ENCODE measurements at places on chromosomes 2 and 18.

- no peak for ATAC-seq
Observed at GRCh38 chr2:45596761-45597160, 14.3 kb downstream of the SRBD1 start.

DNA sequence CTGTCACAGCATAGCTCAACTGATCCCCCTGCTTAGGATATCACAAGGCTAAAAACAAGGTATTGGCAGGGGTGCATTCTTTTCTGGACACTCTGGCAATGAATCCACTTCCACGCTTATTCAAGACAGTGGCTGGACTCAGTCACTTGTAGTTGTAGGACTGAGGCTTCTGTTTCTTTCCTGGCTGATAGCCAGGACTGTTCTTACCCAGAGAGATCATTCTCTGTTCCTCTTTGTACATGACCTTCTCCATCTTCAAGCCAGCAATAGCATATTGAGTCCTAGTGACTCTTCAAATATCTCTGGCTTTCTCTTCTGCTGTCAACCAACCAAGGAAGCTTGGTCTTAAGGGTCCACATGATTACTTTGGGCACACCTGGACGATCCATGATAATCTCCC, 241.3 kb downstream of the RBM43 start:
- ATAC-seq: no peak

DNA sequence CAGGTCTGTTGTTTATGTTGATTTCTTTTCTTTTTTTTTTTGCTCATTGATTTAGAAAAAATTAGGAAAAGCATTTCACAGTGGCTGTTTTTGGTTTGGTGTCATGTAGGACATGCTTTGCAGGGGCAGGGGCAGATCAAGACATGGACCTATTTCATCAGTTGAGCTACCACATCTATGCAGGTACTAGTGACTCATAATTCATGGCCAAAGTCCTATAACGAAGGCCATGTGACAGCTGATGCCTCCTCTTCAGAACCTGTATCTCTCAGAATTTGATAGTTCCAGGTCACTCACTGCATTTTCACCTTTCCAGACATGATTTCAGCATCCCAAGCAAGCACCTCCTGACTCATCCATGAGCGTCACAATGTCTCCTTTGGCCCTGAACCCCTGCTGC, 195.8 kb downstream of the ALK start:
- ATAC-seq: no peak

DNA sequence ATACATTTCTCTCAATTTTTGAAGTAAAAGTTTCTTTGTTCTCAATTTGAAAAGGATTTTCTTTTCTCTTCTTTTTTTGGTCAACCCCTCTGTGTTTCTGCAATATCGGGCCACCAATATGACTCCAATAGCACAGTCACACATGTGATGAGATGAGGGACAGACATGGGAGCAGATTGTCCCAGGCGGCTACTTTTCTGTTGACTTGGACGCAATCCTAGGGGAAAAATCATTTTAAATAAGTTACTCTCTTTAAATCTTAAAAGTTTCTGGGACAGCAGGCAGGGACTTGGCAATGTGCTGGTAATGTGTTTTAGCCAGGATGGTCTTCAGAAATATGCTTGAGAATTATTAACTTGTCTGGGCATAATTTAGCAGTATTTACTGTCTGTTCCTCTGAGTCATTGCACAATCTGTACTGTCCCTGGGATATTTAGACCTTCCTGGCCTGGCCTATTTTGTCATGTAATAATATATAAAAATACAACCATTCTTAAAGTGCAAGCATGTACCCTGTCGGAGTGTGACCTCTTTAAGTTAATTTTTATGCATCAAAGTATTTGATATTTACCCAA, 388.5 kb upstream of the FANCL start:
- ATAC-seq: no peak

- peak; percentile 95 for ATAC-seq
Observed at GRCh38 chr2:191178806-191179514, 28.2 kb upstream of the STAT4 start.

- ATAC-seq: no peak
Observed at GRCh38 chr2:158741625-158742024, 53.5 kb upstream of the DAPL1 start.

GRCh38 chr18:76741346-76741745, 81.0 kb upstream of the ZNF236 start:
- no peak for ATAC-seq

- peak; percentile 37 for ATAC-seq
Observed at GRCh38 chr2:74261204-74261864, 62.9 kb downstream of the MTHFD2 start.

DNA sequence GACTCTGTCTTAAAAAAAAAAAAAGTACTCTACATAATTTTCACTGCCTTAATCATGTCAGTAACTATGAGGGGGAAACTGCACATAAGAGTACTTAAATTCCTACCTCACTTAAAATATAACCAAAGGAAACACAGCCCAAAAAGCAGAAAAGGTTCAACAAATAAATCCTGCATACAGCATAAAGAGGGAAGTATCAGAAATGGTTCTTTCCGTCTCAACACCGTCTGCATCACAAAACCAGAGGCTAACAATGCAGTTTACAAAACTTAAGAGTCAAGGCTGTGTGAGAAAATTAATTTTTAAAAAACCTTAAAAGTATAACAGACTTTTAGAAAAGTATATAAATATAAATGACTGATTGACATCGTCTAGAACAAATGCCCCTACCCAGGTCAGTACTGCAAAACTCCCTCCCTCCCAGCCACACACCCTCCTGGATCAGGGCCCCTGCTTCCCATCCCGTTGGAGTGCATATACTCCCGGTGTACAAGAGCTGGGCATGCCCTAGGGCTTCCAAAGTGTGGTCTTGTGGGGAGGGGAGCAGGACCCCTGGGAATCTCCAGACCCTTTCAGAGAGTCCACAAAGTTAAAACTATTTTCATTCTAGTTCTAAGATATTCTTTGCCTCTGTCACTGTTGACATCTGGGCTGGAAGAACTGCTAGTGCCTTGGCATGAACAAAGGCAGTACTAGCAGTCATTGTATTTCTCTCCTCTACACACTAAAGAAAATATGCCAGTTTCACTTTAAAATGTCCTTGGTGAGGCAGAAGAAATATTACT, 67.0 kb upstream of the SERTAD2 start:
- ATAC-seq: peak; percentile 32

- ATAC-seq: no peak
Observed at GRCh38 chr2:32804205-32804604, 142.5 kb upstream of the LTBP1 start.

- no peak for ATAC-seq
Observed at GRCh38 chr18:39329496-39330275, 1764.1 kb upstream of the CELF4 start.

DNA sequence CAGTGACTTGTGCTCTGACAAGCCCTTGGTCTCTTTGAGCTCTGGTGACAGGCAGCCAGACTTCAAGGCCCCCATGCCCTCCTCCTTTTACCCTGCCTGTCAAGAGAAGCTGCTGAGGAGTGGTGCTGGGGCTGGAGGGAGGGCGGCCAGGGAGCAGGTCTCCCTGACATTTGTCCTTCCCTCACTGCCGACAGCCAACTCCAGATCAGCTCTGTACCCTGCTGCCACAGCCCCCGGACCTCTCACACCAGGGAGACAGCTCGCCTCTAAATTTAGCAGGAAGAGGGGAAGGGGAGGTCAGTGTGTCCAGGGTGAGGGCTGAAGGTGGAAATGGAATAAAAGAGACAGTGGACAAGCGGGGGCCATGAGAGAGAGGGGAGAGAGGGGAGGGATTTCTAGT, 155.8 kb downstream of the TDRD15 start:
- ATAC-seq: no peak

- ATAC-seq: no peak
Observed at GRCh38 chr18:35073186-35074105, 32.2 kb downstream of the MAPRE2 start.

DNA sequence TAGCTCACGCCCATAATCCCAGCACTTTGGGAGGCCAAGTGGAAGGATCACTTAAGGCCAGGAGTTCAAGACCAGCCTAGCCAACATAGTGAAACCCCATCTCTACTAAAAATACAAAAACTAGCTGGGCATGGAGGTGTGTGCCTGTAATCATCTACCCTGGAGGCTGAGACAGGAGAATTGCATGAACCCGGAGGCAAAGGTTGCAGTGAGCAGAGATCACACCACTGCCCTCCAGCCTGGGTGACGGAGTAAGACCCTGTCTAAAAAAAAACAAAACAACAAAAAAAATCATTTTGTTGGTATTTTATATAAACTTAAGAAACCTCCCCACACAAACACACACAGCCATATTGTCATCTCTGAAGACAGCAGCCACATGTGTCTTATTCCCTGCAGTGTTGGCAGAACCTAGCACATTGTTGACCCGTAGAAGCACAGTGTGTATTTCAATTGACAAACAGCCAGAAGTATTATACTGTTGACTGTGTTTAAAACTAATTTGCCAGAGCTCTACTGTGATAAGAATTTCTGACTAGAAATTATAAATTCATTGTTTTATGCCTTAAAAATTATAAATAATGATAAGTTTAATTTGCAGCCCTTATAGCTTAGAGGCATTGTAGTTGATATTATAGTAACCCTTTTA, 68.1 kb downstream of the DNAJC10 start:
- ATAC-seq: no peak

GRCh38 chr2:99697811-99698568, 208.2 kb upstream of the REV1 start:
- no peak for ATAC-seq

- ATAC-seq: no peak
Observed at GRCh38 chr2:162731917-162732804, 106.4 kb downstream of the KCNH7 start.

DNA sequence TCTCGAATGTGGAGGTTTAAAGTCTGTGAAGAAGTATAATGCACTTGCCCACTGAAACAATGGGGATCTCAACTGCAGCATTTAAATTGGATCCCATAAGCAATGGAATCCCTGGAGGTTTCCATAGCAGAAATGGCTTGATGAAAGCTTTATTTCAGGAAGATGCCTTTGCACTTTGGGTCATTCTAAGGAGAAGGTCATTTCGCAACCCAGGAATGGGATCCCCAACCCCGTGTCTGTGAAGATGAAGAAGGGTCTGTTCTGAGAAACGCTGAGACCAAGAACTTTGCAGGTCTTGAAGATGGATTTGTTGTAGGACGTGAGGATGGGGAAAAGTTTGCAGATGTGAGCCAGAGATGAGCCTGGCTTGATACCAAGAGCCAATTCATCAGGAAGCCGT, 1.8 kb upstream of the KCNG3 start:
- ATAC-seq: no peak

DNA sequence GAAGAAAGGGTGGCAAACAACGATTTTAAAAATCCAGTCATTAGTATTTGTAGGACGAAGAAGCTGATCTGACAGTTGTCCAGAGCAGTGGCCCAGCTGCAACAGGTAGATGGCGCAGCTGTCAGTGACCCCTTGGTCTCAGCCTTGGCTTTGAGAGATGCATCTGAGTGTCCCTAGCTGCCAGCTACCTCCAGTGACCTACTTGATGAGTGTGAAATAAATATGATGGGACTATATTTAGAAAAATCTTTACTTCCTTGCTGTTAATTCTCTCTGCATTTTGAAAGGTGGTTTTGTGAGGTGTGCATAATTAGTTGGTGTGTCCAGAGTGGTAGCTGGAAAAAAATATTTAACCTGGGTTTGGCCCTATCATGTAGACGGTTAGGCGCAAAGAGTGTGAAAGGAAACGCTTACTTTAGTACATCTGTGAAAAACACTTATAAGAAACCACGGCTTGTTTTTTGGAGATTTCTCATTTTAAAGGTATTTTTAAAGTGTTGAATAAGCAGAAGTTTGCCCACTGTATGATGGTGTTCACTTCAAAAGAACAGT, 963 bp downstream of the INPP1 start:
- ATAC-seq: peak; percentile 56

GRCh38 chr18:5979971-5980457, 84.7 kb upstream of the TMEM200C start:
- peak; percentile 25 for ATAC-seq

GRCh38 chr2:129849559-129850160, 129.8 kb upstream of the RAB6C start:
- peak; percentile 79 for ATAC-seq

DNA sequence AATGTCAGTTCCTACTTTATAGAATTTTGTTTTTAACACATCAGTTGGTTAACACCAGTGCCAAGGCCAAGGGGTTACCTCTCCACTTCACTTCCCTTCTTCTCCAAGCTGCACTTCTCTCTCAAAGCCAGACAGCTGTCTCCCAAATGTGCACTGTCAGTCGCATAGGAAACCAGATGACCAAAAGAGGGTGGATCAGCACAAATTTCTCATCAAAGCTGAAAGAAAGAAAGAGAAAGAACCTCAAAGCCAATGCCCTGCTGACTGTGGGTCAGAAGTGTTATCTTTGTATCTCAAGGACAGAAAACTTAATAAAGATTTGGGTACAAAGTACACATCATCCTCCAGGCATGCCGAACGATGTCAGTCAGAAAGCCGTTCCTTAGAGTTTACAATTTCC, 32.2 kb downstream of the SPATS2L start:
- no peak for ATAC-seq

DNA sequence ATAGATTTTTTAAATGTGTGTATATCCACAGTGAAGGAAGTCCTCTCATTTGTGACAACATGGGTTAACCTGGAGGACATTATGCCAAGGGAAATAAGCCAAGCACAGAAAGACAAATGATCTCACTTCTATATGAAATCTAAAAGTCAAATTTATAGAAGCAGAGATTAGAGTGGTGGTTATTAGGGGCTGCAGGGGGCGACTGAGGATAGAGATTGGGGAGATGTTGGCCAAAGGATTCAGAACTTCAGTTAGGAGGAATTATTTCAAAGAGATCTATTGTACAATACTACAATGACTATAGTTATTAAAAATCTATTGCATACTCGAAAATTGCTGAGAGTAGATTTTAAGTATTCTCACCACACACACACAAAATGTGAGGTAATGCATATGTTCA, 252.4 kb upstream of the SLC39A10 start:
- no peak for ATAC-seq

GRCh38 chr2:104432991-104433390, 420.9 kb upstream of the POU3F3 start:
- ATAC-seq: no peak

GRCh38 chr18:13579874-13580273, 146.5 kb downstream of the FAM210A start:
- ATAC-seq: no peak

DNA sequence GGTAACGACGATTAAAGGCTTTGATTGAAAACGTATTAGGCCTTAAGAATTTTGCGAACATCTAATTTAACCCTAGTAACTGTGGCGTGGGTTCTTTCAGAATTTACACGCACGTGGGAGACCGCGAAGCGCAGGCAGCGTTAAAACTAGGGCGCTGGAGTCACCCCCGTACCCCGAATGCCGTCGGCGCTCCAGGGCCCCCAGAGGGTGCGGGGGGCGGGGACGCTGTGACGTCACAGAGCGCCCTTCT, 673 bp upstream of the SMCHD1 start:
- peak; percentile 33 for ATAC-seq

GRCh38 chr2:23404426-23404825, 19.4 kb downstream of the KLHL29 start:
- ATAC-seq: peak; percentile 54

DNA sequence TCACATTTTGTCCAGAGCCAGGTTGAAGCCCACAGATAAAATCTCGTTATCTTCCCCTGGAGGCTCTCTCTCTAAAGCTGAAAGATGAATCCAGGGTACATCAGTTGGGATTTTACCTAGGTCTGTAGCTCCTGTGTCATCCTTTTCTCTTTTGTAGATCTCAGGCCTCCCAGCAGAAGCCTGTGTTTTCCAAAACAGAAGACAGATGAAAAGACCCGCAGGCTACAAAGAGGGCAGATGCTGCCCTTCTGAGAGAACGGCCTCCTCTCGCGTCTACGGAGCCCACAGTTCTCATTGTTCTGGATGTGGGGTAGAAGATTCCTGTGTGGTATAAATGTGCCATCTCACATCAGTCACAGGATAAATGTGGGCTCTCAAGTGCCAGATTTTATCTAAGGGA, 139.5 kb downstream of the SUCLG1 start:
- ATAC-seq: no peak

GRCh38 chr2:96537066-96537733, 648 bp downstream of the ARID5A start:
- ATAC-seq: peak; percentile 25

Data from esophagus mucosa (tissue), 1 donor.